Hematopoietic multipotent progenitor cell treated with erythropoietin and hydrocortisone succinate and interleukin-3 and kit ligand, for 8 days (in vitro differentiated cells): ENCODE measurements at places on chromosomes 12 and 14.
A peak's percentile ranks its signal among the peaks of the same experiment; 100 is the strongest.

DNA sequence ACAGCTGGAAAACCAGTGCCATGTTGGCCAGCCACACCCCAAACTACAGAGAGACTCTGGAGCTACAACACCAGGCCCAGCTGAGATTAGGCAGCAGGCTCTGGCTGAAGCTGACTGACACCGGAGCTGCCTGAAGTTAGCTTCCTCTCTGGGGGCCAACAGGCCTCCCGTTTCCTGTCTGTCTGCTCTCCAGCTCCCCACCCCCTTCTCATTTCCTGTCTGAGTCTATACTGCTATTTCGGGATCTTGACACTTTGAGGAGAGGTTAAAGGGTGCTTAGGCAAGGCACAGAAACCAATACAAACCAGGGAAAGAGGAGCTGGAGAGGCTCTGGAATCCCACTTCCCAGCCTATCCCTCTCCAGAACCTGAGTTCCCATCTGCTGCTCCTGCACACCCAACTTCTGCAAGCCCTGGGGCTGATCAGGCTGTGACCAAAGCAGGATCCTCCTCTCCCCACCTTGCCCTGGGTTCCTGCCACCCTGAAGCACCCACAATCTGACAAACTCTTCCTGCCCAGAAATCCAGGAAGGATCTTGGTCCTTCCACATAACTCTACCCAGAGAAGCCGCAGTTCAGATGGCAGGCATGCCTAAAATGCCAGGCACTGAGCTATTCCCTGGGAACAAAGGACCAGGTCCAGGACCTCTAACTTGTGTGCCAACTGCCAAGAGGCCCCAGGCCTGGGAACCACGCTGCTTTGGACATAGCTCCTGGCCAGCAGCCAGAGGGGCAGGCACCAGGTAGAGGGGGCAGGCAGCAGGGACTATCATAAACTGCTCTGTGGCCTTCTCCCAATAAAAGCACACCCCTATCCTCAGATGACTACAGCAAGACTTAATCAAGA, 39.9 kb downstream of the PRPF40B start:
- DNase-seq = peak; percentile 64

- no peak for DNase-seq
Observed at GRCh38 chr14:78652727-78653126, 482.6 kb downstream of the NRXN3 start.

GRCh38 chr12:98727196-98727595, 82.1 kb downstream of the APAF1 start:
- DNase-seq = no peak

GRCh38 chr12:48986720-48987291, 8.7 kb downstream of the WNT1 start:
- no peak for DNase-seq

GRCh38 chr14:24809135-24809534, 175.1 kb upstream of the GZMB start:
- no peak for DNase-seq

- no peak for DNase-seq
Observed at GRCh38 chr12:22321018-22321605, 13.4 kb downstream of the ST8SIA1 start.

DNA sequence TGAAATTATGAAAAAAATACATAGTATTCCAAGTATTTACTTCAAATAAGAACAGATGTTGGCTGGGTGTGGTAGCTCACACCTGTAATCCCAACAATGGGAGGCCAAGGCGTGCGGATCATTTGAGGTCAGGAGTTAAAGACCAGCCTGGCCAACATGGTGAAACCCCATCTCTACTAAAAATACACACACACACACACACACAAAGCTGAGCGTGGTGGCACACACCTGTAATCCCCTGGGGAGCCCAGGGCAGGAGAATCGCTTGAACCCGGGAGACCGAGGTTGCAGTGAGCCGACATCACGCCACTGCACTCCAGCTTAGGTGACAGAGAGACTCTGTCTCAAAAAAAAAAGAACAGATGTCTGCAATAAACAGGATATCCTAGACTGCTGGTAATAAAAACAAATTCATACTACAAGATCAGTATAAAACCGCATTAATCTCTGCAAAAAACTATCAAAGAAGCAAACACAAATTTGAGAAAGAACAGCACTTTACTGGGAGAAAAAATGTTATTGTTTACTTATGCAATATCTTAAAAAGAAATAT, 23.8 kb downstream of the EEA1 start:
- no peak for DNase-seq

DNA sequence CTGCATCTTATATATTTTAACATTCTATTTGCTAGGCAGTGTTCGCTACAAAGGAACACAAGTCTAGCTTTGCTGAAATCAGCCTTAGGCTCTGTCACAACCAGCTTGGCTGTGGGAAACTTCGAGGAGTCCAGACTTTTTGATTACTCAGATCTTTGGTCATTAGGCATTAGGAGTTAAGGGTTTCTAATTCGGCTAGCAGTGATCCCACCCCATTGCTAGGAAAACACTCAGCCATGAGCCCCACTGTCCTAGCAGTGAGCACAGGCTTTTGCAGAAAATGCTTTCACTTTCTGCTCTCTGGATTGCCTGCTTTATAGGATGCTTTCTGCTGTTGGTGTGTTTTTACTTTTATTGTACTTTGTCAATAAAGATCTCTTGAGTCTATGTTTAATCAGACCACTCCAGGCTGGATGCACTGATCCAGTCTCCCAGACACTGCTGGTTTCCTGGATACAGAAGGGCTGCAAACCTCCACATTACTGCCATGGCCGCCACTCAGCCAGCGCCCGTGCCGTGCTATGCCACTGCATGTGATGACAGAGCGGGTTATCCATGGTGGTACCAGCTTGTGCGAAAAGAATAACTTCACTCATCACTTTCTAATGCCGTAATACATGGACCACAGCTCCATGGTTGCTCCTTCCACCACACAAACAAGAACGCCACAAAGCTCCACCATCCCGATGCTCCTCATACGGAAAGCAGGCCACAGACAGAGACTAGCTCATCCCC, 41.0 kb upstream of the PYGL start:
- DNase-seq = no peak

GRCh38 chr14:104657101-104657524, 32.3 kb upstream of the INF2 start:
- no peak for DNase-seq

DNA sequence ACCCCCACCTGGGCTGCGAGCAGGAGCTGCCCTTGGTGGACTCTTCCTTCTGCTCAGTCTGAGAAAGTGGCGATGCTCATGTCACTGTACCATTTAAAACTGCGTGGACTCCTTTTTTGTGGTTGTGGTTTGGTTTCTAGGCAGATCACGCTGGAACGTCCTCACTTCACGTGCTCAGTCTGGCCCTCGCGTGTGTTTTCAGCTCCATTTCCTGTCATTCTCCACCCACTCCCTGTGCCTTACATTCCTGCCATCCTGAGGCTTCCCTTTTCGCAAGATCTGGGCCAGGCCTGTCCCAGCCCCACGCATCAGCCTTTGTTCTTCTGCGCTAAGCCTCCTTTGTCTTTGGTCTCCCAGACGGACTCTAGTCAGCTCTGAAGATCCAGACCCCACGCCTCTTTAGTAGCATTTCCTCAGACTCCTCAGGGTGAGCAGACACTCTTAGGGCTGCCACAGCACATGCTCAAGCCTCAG, 105.4 kb downstream of the FBXL14 start:
- DNase-seq = no peak

DNA sequence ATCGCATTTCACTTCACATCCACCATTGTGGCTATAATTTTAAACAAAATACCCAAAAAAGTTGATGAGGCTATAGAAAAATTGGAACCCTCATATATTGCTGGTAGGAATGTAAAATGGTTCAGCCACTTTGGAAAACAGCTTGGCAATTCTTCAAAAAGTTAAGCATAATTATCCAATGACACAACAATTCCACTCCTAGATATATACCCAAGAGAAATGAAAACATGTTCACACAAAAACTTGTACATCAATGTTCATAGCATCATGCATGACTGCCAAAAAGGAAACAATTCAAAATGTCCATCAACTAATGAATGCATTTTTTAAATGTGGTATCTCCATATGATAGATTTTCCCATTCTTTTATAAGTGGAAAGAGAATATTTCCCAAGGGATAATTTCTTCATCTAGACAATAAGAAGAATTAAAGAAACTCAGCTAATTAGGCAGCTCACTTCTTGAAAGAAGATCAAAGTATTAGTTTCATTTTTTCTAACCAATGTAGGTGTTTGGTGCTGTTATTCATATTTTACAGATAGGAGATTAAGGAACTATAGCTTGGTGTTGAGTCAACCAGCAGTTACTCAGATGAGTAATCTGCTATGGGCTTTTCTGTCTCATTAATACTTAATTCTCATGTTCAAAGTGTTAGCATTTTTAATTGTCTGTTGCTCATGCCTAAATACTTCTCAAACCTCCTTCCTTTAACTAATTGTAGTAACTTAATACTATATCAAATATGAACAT, 32.8 kb downstream of the YEATS4 start:
- no peak for DNase-seq
